ENCODE measurements at places on chromosomes 5 and 9.
A peak's percentile ranks its signal among the peaks of the same experiment; 100 is the strongest.

- no peak for DNase-seq
Measured at GRCh38 chr9:71549023-71549422, 219.3 kb downstream of the CEMIP2 start.

DNA sequence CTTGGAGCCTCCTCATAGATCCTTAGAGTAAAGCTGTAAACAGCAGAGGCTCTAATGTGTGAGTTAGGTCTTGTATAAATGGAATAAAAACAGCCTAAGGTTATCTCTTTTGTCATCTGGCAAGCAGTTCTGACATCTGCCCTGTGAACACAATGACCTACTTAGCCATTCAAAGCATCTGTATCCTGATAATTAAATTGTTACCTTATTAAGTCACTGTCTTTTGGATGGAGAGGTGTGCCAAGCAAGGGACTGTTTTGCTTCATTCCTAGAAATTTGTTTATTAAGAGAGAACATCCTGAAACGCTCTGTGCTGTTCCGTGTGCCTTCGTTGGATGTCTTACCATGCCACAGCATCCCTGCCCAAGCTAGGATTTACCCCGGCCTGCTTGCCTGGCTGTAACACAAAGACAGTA lies 1.5 kb downstream of the LSM11 start:
- DNase-seq: peak; percentile 5

DNA sequence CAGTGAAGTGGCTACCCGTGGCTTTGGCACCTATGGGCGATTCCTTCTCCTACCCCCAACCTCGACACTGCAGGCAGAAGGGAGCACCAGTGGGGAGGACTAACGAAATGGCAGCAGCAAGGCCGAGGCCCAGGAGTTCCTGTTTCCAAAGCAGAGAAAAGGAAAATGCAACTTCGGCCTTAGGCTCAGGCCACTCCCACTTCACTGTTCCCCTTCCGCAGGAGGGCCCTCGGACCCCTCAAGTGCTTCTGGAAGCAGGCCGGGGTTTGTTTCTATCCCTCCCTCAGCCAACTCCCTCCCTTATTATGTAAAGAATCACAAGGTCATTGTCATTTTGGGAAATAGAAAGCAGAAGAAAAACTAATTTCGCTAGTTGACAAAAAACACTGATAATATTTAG lies 36.4 kb upstream of the NKX2-5 start:
- no peak for DNase-seq

DNA sequence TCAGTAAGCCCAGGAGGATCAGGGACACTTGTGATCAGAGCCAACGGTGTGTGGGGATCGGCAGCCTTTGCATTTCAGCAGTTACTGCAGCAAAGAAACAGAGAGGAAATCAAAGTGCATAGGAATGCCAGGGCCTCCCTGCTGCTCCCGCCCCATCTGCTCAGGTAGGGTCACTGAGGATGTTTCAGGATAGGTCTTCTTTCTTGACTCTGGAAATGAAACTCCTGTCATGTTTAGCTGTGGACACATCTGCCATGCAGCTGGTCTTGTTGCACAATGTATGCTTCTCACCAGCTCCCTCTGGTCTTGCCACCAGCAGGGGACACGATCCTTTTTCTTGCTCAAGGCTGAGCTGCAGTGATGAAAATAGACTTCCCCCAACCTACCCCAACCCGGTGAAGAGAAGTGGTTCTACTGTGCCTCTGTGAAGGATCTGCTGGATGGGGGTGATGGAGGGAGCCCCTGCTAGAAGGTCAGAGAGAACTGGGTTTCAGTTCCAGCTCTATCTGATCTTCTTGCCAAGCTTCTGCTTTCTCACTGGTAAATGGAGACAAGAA lies 185.2 kb upstream of the KLF4 start:
- peak; percentile 14 for DNase-seq
